ENCODE measurements at places on chromosomes 16 and 17.

GRCh38 chr16:1991135-1991551, 1.4 kb downstream of the SYNGR3 start:
- peak; percentile 37 for ATAC-seq

DNA sequence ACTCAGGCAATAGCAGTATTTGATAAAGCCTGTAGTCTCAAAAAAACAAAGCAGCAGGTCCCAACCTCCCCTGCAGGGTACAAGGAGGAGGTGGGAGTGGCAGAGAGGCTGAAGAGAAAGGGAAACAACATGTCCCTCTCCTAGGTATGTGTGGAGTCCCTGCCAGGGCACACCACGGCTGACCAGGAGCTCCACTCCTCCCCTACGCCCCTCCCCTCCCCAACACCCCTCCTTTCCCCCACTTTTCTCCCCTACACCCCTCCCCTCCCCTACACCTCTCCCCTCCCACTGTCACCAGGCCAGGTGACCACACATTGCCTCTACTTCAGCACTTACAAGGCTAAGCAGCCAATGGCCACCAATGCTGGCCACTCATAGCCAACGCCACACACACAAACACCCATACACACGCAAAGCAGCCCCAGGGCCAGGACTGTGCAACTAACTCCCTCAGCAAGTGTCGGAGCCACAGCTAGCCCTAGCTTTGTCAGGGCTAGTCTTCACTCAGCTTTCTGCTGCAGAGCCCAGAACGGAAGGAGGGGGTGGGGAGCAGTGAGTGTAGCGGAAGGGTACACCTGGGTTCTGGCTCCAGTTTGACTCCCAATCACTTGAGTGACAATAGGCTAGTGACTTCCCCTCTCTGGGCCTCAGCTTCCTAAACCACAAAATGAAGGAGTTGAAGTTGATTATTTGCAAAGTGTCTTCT, 8.2 kb downstream of the CAVIN1 start:
- peak; percentile 38 for ATAC-seq

DNA sequence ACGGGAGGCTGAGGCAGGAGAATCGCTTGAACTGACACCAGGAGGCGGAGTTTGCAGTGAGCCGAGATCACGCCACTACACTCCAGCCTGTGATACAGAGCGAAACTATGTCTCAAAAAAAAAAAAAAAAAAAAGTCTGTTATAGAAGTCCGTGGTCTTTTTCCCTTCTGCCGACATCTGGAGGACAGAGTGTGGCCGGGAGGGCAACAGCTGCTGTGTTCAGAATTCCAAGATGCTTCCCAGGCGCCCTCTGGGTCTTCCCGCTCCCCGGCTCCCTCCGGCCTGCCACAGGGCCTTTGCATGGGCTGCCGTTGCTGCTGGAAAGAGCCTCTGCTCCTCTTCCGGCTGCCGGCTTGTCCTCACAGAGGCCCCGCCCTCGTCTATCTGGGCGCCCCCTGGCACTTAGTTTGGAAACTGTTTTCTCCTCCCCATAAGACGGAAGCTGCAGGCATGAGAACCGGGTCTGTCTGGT, 2.4 kb upstream of the CACNA1H start:
- ATAC-seq = no peak

GRCh38 chr17:2939714-2940351, 123.6 kb downstream of the OR1D5 start:
- no peak for ATAC-seq

GRCh38 chr17:76493505-76494167, 7.6 kb downstream of the RHBDF2 start:
- no peak for ATAC-seq

GRCh38 chr17:81436294-81436849, 41.1 kb downstream of the BAHCC1 start:
- ATAC-seq = no peak

GRCh38 chr16:8107296-8107695, 483.0 kb downstream of the TMEM114 start:
- ATAC-seq = no peak

- no peak for ATAC-seq
Observed at GRCh38 chr16:64910356-64910755, 211.5 kb downstream of the CDH11 start.

GRCh38 chr16:24344784-24345183, 88.6 kb downstream of the CACNG3 start:
- no peak for ATAC-seq

DNA sequence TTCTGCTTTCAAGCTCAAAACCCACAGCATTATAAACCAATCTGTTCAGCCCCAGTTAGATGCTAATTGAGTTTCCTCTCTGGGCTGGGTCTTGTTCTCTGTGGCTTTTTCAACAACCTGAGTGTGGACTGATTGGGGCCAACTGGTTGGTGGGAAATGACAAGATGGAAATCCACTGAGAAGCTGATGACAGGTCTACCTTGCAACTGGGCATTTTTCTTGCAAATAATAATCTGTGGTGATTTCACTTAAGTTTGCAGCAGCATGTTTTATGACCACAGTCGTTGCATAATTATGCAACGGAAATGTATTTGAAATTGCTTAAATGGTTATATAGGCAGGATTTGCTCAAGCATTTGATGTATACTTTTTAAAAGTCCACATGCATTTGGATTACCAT, 69.9 kb downstream of the AKAP1 start:
- no peak for ATAC-seq

DNA sequence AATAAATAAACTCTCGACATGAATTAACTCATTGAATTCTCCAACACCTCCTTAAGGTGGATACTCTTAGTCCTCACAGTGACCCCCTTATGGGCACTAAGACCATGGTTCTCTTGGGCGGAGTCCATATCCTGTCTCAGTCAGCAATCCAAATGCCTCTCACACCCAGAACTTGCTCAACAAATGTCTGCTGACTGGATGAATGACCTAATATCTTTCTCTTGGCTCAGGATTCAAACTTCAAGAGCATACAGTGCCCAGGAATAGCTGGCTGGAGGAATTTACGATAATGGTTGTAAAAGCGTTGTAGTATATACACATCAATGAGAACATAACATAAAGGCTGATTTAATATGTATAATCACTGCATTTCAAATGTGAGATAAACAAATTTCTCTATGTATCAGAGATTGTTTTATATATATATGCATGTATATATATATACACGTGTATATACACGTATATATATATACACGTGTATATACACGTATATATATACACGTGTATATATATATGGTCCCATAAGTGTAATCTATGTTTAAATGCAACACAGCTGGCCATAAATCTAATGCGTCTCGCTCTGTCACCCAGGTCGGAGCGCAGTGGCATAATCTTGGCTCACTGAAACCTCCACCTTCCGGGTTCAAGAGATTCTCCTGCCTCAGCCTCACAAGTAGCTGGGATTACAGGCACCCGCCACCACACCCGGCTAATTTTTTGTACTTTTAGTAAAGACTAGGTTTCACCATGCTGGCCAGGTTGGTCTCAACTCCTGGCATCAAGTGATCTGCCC, 6.5 kb upstream of the UBB start:
- peak; percentile 13 for ATAC-seq

GRCh38 chr17:35795007-35795870, at the start of gene MMP28:
MMP28 (minus strand) TSS chr17:35795641; CDS start chr17:35795377, 264 bp downstream.
- ATAC-seq = peak; percentile 78

DNA sequence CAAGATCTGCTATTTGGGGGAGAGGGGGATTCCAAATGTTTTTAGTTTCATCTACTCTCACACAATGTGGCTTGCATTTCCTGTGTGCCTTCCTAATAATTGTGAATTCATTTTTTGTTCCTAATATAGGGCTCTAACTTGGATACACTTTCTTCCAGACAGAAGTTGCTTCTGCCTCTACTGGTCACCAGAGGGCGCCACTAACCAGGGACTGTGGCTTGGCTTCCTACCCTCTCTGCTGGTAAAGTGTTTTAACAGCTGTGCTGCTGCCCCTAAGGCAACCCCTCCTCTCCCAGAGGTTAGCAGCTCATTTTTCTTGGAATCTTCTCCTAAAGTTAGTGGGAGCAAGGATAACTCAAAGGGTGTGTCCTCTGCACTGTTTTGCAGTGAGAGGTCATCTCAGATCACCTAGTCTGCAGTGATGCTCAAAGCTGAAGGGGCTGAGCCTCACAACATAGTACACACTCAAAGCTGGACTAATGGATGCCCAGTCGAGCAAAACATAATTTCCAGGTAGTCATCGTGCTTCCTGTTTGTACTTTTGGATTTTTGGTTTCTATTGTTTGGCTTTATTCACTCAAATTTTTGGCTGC, 5.0 kb upstream of the PRSS54 start:
- ATAC-seq = peak; percentile 39

GRCh38 chr17:41301204-41301790, 1.4 kb downstream of the KRTAP29-1 start:
- peak; percentile 68 for ATAC-seq

DNA sequence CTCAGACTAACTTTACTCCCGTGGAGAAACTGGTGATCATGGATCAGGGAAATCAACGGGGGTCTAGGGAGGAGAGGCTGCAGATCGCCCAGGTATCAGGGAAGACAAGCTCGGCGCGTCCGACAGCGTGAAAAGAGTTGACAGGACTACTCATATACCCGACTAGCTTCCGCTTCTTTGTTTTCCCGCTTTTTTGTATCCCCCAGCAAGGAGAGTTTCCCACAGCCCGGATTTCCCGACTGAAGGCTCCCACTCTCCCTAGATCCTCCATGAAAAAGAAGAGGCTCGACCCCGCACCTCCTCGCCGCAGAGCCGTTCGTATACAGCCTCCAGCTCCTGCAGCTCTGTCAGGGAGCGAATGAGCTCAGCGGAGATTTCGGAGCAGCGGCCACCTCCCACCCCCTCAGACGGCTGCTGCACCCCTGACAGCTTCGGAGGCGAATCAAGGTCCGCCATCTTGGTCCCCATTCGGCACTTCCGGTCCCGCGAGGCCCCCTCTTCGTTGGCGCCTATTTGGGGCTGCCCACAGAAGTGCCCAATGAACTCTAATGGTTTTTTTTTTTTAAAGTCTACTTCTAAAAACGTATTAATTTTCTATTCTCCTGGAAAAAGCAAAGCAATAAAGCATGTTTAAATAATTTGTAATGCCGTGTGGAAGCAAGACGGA, at the start of gene COG4:
TSS of gene COG4 (minus strand) at position 479 of the 667 bp plus-strand sequence. CDS start at position 468, 11 bp downstream.
- ATAC-seq = peak; percentile 86

DNA sequence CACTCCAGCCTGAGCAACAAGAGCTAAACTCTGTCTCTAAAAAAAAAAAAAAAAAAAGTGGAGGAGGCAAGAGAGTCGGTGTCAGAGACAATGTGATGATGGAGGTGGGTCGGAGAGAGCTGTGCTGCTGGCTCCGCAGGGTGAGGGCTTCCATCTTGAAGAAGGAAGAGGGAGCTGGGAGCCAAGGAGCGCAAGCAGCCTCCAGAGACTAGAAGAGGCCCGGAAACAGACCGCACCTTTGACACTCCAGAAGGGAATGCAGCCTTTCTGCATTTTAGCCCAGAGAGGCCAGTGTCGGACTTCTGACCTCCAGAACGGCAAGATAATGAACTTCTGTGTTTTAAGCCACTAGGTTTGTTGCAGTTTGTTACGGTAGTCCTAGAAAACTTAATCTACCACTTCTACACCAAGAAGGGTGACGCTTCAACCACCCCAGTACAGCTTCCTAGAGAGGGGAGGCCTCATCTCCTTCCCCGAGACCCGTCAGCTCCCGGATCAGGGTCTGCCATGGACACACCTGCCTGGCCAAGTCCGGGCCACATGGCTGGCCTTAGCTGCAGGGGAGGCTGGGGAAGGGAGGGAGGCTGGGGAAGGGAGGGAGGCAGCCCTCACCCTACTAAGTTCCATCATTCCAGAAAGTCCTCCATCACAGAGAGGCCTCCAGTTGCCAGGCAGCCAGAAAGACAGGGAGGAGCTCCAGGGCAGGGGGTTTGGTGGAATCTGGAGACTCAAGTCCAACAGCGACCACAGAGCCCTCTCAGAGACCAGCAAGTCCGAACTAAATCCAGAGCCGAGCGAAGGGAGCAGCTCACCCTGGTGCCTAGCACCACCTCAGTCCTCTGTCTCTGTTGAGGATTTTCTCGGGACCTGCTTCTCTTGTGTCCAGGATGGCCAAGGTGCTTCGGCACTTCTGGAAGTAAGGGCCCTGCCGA, 13.2 kb upstream of the RBFOX3 start:
- no peak for ATAC-seq

DNA sequence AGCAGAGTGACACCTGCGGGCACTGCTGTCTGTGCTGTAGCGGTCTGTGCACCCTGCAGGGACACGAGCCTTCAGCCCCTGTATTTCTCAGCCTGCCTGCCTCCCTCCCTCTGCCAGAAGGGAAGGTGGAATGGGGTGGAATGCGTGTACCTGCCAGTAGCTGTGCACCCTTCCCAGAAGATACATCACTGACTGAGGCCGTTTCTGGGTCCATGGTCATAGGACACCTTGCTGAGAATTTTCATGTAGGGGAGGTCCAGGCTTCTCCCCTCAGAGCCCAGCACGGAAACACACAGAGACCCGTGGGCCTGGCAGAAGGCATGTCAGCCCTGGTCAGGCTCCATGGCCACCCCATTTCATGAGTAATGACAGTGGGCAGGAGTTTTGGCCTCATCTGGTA, 16.5 kb downstream of the DBNDD1 start:
- ATAC-seq = no peak

GRCh38 chr16:27365142-27366089, 36.6 kb upstream of the IL21R start:
- peak; percentile 43 for ATAC-seq

DNA sequence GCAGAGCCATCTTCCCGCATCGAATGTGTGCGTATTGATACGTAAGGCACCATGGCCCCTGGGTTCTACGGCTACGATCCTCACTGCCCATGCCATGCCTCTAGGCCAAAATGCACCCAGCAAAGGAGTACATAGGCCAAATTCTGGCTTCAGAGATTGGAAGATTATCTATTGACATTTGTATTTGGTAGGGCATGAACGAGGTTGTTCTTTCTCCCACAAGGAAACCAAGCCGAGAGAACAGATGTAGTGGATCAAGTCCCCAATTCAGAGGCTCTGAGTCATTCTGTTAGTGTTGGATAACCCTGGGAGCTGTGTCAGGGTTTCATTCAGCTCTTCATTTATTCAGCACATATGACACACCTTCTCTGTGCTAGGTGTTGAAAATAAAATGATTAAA, 36.5 kb downstream of the HOXB1 start:
- peak; percentile 73 for ATAC-seq

- no peak for ATAC-seq
Observed at GRCh38 chr16:75579281-75579834, 13.2 kb downstream of the GABARAPL2 start.

DNA sequence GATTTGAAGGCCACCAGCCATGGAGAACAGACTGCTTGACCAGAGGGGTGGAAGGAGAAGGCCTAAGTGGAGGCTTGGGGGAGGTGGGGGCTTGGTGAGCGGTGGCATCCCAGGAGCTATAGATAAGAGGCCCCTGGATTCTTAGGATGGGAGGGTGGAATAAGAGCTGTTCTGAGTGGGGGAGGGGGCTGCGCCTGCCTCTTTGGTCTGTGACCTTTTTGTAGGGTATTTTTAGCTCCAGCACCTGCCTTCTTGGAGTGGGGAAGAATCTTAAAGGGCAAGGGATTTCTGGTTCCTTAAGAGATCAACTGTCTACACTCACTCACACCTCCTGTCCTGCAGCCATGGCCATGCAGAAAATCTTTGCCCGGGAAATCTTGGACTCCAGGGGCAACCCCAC, 567 bp downstream of the ENO3 start:
- no peak for ATAC-seq

- no peak for ATAC-seq
Observed at GRCh38 chr16:83365166-83365565, 442.6 kb upstream of the HSBP1 start.

Data from esophagus mucosa (tissue), 1 donor.